ENCODE measurements at places on chromosomes 7 and 10.

DNA sequence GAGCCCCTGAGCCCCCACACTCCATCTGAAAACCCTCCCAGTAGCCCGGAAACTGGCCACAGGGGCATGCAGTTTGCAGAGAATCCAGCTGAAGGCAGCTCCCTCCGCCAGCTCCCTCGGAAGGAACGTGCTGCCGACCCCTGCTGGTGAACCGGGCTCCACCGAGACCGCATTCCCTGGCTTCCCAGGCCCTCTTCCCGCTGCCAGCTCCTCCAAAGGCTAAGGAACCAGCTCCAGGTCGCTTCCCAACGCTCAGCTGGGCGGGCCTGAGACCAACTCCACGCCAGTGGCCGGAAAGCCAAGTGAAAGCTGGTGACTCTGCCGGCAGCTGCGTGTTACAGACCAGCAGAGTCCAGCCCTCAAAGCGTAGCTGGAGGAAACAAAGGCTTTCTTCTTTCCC lies 35.8 kb downstream of the GPER1 start:
- peak overlapping the region; percentile 23 for H3K4me3 ChIP-seq
- peak; percentile 90 for DNase-seq
- H3K27me3 ChIP-seq = no peaks in the 10 kb centered on the region
- H3K36me3 ChIP-seq = no peaks in the 10 kb centered on the region
- peaks cover 17% of the 10 kb centered on the region for H3K4me1 ChIP-seq

GRCh38 chr7:103686064-103686463 lies 240.1 kb upstream of the SLC26A5 start:
- no peaks in the 10 kb centered on the region for H3K4me1 ChIP-seq
- DNase-seq = no peak
- no peak overlapping the region for H3K27ac ChIP-seq

DNA sequence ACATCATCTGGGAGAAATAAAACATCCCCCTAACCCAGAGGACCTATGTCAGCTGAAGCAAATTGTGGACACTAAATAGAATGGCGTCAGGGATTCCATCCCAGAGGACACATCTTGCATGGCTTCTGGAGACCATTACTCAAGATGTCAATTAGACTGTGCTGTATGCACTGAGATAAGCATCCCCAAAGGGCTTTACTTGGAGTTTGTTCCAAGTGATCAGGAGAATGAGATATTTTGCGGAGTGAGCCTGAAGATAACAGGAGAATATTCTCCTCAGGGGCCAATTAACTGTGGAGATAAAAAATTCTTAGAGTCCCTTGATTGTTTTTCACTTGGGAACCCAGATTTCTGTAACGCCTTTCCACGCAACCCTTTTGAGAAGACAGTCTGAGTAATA lies 4.5 kb upstream of the OR2AE1 start:
- no peaks in the 10 kb centered on the region for H3K27me3 ChIP-seq
- no peak overlapping the region for H3K4me3 ChIP-seq
- no peaks in the 10 kb centered on the region for H3K4me1 ChIP-seq
- H3K36me3 ChIP-seq = no peaks in the 10 kb centered on the region

GRCh38 chr7:148732862-148733261 lies 34.2 kb downstream of the CUL1 start:
- no peaks in the 10 kb centered on the region for H3K27me3 ChIP-seq
- H3K4me1 ChIP-seq = peaks cover 13% of the 10 kb centered on the region
- DNase-seq = no peak
- no peak overlapping the region for H3K4me3 ChIP-seq
- no peak overlapping the region for H3K27ac ChIP-seq

DNA sequence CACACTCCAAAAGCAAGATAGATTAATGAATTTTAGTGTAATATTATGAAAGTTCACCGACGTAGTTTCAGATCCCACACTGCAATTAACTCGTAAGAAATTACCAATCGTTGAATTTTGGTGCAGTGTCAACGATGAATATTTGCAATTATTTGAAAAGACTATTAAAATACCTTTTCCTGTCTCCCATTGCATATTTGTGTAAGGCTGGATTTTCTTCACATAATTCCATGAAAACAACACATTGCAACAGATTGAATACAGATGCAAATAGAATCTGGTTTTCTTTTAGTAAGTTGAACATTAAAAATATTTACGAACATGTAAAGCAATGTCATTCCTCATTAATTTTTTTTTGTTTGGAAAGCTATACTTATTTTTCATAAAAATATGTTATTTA lies 50.9 kb downstream of the DNMBP start:
- no peak overlapping the region for H3K4me3 ChIP-seq
- H3K27me3 ChIP-seq = no peaks in the 10 kb centered on the region
- H3K27ac ChIP-seq = no peak overlapping the region

DNA sequence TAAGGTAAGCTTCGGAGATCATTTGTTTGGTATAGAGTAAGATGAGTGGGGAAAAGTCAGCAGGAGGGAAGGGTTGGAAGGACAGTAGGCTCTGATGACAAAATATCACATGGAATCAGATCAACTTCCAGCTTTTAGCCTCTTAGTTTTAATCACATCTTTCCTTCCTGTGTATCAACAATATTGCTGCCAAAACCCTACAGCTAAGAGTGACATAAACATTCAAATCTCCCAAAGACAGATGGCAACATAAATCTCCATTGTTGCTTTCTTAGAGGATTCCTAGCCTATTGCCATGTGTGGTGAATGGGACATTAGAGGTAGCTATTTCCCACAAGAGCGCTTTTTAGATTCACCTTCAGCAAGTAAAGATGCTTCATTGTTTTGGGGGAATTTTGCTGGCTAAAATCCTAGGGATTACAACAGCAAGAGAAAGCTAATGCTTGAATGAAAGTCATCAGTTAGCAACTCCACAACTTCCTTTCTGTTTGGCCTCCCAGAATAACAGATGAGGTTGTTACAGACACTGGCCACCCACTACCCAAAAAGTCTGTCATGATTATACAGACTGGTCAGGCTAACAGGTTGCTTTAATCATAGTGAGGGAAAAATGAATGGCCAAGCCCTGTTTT lies 35.2 kb upstream of the FZD1 start:
- H3K4me3 ChIP-seq = no peak overlapping the region
- no peak overlapping the region for H3K27ac ChIP-seq
- no peaks in the 10 kb centered on the region for H3K27me3 ChIP-seq
- H3K36me3 ChIP-seq = no peaks in the 10 kb centered on the region

GRCh38 chr10:78209970-78210369 lies 176.3 kb downstream of the RPS24 start:
- DNase-seq = no peak
- H3K27ac ChIP-seq = no peak overlapping the region
- H3K4me3 ChIP-seq = no peak overlapping the region

- no peaks in the 10 kb centered on the region for H3K27me3 ChIP-seq
- H3K27ac ChIP-seq = peak overlapping the region; percentile 98
- peak overlapping the region; percentile 84 for H3K4me3 ChIP-seq
- peaks cover 4% of the 10 kb centered on the region for H3K36me3 ChIP-seq
These were observed 1.0 kb upstream of the PBLD start for GRCh38 chr10:68333440-68334431.

DNA sequence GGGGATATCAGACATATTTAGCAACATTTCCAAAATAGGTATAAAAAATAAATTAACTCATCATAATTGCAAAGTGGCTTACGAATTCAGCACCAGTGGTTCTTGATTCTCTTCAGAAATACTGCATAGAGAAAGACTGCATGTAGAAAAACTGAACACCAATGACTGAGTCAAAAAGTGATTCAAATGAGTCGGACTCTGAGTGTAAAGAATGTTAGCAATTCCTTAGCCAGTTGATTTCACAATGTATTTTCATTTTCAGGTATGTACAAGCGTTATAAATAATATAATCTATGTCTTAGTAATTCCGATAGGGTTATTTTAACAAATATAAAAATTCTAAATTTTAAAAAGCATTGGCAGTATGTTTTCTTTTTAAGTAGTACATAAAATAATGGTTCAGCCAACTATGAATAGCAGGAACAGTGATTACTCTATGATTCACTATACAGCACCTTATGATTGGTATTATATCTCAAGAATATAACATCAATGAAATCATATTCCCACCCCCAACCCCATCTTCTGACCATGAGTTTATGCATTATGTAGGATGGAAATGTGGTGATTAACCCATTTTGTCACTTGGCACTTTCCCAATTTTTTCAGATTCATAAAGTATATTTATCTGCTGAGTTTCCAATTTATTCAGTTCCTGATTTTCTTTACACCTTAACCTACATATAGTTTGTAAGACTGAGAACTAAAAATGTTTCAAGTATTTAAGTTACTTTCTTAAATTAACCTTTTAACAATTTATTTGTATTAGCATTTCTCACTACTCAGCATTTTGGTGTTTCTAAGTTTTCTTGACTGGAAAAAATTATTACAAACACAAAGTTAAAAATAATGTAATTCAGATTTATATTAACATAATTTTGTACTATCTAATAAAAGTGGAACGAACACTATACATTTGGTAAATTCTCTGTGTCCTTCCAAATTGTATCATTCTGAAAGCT lies 33.9 kb downstream of the DNAJC1 start:
- H3K27ac ChIP-seq = no peak overlapping the region
- H3K36me3 ChIP-seq = no peaks in the 10 kb centered on the region
- no peak for DNase-seq
- no peaks in the 10 kb centered on the region for H3K4me1 ChIP-seq

- no peak overlapping the region for H3K27ac ChIP-seq
- no peaks in the 10 kb centered on the region for H3K27me3 ChIP-seq
- no peaks in the 10 kb centered on the region for H3K4me1 ChIP-seq
- no peaks in the 10 kb centered on the region for H3K36me3 ChIP-seq
- H3K4me3 ChIP-seq = no peak overlapping the region
These were observed 34.1 kb downstream of the LRRC20 start for GRCh38 chr10:70348228-70348850.

DNA sequence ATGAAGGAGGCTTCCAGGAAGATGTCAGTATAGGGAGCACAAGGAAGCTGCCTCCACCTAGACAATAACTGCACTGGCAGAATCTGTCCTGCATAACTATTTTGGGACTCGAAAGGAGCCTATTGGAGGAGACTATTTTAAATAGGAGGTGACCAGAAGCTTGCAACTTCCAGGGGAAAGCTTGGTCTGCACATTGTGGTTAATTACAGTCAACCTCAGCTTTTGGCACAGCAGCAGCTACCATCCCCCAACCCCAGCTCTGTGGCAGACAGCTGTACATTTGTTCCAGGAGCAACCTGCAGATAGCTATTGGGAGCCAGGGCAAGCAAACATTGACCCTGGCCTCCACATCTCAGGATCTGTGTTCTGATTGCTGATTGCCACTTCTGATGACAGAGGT lies 46.3 kb upstream of the NANOS1 start:
- H3K4me3 ChIP-seq = no peak overlapping the region
- peak; percentile 15 for DNase-seq
- no peaks in the 10 kb centered on the region for H3K36me3 ChIP-seq
- no peaks in the 10 kb centered on the region for H3K27me3 ChIP-seq
- H3K27ac ChIP-seq = no peak overlapping the region
- no peaks in the 10 kb centered on the region for H3K4me1 ChIP-seq

GRCh38 chr10:23613900-23614299 lies 175.0 kb downstream of the OTUD1 start:
- H3K4me1 ChIP-seq = no peaks in the 10 kb centered on the region
- no peak for DNase-seq
- H3K36me3 ChIP-seq = no peaks in the 10 kb centered on the region

DNA sequence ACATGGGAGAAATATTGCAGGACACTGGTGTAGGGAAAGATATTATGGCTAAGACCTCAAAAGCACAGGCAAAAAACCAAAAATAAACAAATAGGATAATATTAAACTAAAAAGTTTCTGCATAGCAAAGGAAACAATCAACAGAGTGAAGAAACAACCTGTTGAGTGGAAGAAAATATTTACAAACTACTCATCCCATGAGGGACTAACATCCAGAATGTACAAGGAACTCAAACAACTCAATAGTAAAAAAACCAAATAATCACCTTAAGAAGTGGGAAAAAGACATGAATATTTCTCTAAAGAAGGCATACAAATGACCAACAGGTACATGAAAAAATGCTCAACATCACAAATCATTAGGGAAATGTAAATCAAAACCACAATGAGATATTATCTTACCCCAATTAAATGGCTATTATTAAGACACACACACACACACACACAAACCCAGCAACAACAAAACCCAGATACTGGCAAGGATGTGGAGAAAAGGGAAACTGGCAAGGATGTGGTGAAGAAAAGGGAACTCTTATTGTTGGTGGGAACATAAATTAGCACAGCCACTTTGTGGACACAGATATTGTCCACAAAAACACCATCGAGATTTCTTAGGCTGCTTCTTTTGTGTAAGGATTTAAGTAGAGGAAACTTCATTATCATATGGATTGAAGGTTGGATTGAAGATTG lies 9.8 kb upstream of the RAB18 start:
- H3K36me3 ChIP-seq = no peaks in the 10 kb centered on the region
- no peak overlapping the region for H3K27ac ChIP-seq
- H3K27me3 ChIP-seq = peaks cover 4% of the 10 kb centered on the region
- no peak for DNase-seq
- H3K4me3 ChIP-seq = no peak overlapping the region
- H3K4me1 ChIP-seq = no peaks in the 10 kb centered on the region

- no peak for DNase-seq
- H3K4me3 ChIP-seq = peak overlapping the region; percentile 13
- H3K27ac ChIP-seq = no peak overlapping the region
- peaks cover 24% of the 10 kb centered on the region for H3K4me1 ChIP-seq
These were observed 834 bp downstream of the TAC1 start for GRCh38 chr7:97732565-97733275.

GRCh38 chr10:81728692-81729091 lies 146.3 kb upstream of the NRG3 start:
- H3K4me3 ChIP-seq = no peak overlapping the region
- no peak overlapping the region for H3K27ac ChIP-seq
- no peaks in the 10 kb centered on the region for H3K27me3 ChIP-seq
- DNase-seq = no peak
- H3K36me3 ChIP-seq = no peaks in the 10 kb centered on the region
- no peaks in the 10 kb centered on the region for H3K4me1 ChIP-seq

- H3K4me1 ChIP-seq = no peaks in the 10 kb centered on the region
- H3K27me3 ChIP-seq = no peaks in the 10 kb centered on the region
- no peak overlapping the region for H3K27ac ChIP-seq
- DNase-seq = no peak
These were observed 268.6 kb downstream of the SEC23IP start for GRCh38 chr10:120161111-120161510.

DNA sequence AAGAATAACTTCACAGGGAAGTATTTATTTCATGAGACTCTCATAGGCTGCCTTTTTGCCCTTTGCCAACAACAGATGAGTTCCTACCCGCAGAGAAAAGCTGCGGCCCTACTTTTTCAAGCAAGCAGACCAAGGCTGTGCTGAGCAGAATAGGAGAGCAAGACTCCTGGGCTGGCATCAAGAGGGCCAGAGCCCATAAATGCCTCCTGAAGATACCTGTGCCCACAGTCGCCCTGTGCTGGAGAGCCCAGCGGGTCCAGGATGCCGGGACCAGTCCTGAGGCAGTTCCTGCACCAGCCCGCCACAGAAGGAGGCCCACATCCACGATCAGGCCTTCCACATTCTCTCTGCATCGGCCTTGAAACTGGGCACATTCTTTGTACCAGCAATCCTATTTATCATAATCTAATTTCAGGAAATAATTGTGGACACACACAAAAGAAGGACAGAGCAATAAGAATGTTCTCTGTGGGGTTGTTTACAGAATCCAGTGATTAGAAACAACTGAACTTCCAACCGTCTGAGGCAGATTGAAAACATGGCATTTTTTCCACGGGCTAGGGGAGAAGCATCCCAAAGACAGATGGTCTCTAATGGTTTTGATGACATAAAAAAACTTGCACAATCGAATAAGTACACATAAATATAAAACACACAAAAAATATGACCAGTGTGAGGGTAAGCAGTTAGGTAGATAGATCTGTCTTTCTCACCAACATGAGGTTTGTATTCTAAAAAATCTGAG lies 95.6 kb downstream of the CPXM2 start:
- DNase-seq = no peak
- no peak overlapping the region for H3K4me3 ChIP-seq
- no peaks in the 10 kb centered on the region for H3K27me3 ChIP-seq
- no peaks in the 10 kb centered on the region for H3K36me3 ChIP-seq
- no peak overlapping the region for H3K27ac ChIP-seq
